ENCODE measurements at places on chromosomes 2 and 18.

DNA sequence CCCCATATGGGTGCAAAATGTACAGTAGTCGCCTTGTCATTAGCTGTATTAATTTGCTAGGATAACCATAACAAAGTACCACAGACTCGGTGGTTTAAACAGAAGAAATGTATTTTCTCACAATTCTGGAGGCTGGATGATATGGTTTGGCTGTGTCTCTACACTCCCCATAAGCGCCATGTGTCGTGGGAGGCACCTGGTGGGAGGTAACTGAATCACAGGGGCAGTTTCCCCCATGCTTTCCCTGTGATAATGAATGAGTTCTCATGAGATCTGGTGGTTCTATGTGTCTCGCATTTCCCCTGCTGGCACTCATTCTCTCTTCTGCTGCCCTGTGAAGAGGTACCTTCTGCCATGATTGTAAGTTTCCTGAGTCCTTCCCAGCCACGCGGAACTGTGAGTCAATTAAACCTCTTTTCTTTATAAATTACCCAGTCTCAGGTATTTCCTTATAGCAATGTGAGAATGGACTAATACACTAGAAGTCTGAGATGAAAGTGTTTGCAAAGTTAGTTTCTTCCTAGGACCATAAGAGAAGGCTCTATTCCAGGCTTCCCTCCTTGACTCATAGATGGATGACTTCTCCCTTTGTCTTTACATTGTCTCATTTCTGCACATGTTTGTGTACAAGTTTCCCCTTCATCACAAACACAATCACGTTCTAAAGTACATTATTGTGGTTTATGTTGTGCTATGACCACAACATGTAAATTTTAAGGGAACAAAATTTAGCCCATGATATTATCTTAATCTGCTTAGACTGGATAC is 1442.6 kb downstream of the SUCLG1 start:
- DNase-seq: no peak

GRCh38 chr2:75108937-75109482 is 90.3 kb downstream of the TACR1 start:
- DNase-seq: no peak

DNA sequence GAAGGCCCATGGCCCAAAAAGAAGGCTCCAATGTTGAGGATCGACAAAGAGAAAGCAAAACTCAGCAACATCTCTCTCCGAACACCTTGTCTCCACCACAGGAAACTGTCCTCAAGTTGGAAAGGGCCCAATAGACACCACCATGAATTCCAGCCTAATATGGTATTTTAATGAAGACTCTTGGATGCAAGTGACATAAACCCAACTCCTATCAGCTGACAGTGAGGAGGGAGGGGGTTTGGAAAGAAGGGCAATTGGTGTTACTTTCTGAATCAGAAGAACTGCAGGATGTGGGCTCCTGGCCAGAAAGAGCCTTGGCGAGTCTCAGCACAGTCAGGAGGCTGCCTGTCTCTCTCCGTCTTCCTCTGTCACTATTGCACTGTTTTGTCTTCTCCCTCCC is 40.3 kb upstream of the SIGLEC15 start:
- DNase-seq: no peak

- DNase-seq: no peak
Measured at GRCh38 chr2:119487434-119488244, 36.6 kb downstream of the SCTR start.

- DNase-seq: no peak
Measured at GRCh38 chr2:226676618-226677017, 123.0 kb downstream of the IRS1 start.

DNA sequence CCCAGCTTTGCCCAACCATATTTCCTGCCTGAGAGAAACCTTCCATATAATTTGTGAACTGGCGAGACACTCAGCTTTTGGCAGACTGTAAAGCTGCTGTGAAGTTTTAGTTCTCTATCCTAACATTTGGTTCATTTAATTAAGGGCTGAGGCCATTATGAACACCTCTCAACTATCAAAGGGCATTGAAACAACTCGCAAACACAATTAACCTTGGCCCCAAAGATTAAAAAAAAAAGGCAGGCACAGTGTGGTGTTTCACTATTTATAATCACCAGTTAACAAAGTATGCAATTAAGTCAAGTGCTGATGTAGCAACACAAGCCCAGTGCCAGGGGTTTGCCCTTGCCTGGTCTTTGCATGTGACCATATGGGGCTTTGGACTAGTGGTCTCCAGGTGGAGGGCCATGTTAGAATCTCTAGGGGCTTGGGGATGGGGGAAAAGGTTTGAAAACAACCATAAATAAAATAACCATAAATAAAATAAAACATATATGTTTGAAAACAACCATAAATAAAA is 297.6 kb upstream of the SKOR2 start:
- DNase-seq: no peak

GRCh38 chr18:67417864-67418523 is 98.5 kb downstream of the DSEL start:
- no peak for DNase-seq

DNA sequence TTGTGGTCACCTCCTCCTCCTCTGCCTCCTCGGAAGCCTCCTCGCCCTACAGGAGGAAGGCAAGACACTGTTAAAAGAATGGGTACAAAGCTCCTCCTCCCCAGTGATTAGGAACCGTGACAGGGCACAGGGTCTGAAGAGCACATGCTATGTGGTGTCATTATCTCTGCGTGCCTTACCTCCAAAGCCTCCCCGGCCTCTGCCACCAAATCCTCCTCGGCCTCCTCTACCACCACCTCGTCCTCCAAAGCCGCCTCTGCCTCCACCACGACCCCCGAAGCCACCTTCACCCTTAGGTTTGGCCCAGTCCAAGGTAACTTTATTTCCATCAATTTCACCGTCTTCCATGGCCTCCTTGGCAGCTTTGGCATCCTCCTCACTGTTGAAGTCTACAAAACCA is 9.1 kb downstream of the NCL start:
- DNase-seq: no peak

- DNase-seq: no peak
Measured at GRCh38 chr18:9931146-9931545, 17.3 kb downstream of the VAPA start.

GRCh38 chr2:174597345-174598047 is at the start of gene WIPF1:
Gene WIPF1, minus strand, starts transcription at chr2:174597804. Its CDS starts 12,231 bp downstream, at chr2:174585573.
- DNase-seq: peak; percentile 80

DNA sequence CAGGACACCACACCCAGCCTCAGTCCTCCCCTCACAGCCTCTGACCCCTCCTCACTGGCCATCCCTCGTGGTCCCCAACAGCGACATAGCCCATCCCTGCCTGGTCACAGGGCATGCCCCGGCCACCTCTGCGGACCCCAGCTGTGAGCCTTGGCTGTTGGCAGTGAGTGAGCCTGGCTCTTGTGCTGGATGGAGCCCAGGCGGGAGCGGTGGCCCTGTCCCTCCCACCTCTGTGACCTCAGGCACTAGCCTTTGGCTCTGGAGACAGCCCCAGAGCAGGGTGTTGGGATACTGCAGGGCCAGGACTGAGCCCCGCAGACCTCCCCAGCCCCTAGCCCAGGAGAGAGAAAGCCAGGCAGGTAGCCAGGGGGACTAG is 7.9 kb downstream of the DES start:
- no peak for DNase-seq

GRCh38 chr2:241009601-241010530 is 11.4 kb downstream of the SNED1 start:
- peak; percentile 19 for DNase-seq

DNA sequence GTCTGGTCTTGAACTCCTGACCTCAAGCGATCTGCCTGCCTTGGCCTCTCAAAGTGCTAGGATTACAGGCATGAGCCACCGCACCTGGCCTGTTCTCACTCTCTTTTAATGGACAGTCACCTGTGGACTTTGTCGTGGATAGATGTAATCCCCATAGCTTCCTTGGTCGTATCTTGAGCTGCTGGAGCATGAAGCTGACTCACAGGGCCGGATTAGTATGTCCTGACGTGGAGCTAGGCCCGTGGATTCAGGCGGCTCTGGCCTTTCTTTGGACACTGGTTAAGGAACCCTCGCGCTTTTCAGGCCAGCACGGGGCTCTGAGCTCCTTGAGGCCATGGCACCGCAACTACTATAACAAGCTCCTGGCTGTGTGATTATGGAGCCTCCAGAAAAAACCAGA is 27.5 kb upstream of the GBX2 start:
- no peak for DNase-seq
